Omental fat pad (tissue), 4 donors: ENCODE measurements at places on chromosomes 2 and 18. TPM values are rescaled to one million over a fixed set of nuclear protein-coding genes. Genes with fewer than 3 reads are reported as not detected.

DNA sequence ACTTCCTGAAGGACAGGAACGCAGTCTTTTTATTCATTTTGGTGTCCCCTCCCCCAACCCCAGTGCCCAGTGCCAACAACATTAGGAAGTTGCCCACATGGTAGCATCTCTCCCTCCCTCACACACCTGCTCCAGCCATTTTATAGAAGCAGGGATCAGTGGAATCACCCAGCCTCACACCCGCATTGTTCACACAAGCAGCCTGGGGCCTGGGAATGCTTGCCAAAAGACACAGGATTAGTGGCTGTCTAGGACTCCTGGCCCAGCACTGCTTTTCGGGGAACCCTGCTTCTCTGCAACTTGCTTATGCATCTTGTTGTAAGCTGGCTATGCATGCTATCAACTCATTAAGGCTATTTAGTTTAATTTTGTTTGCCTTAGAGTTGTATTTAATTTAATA is 17.9 kb downstream of the TMEM37 start:
- DNase-seq = no peak

DNA sequence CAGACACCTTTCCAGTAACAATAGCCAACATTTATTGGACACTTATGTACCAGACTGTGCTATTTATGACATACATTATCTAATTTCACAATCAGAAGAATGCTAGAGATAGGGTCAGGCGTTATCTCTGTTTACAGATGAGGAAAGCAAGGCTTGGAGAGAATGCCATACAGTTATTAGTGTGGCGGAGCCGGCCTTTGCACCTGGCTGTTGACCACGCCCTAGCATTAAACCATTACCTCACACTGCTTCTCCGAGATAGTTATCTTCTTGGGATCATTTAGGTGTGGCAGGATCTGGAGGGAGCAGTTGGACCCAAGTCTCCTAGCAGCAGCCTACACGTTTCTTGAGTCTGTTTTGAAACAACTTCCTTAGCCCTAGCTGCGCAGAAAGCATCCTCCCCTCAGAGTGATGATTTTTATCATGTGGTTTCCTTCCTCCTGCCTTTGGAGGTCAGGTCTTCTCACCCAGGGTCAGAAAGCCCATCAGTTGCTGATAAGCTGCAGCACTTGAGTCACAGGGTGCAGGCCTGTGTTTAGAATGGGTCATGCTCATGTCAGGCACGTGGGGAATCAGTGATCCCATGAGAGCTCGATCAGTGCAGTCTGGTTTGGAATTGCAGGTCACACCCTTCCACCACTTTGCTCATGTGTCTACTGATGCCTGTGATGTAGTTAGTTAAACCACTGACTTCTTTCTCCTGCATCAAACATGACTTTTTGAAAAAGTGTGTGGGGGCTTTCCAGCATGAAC is 118.2 kb downstream of the SPTBN1 start:
- no peak for DNase-seq

DNA sequence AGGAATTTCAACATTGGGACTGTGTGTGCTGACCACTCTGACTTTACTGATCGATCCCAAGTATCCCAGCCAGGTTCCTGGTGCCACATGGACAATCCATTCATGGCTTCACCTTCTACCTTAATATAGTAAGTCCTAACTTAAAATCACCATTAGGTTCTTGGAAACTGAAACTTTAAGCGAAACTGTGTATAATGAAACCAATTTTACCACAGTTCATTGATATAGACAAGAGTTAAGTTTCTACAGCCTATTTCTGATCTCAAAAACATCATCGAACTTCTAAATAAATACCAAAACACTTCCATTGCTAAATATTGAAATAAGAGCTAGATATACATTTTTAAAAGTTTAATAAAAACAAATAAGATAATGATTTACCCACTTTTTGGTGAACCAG is 4.4 kb upstream of the EXOC6B start:
- no peak for DNase-seq

DNA sequence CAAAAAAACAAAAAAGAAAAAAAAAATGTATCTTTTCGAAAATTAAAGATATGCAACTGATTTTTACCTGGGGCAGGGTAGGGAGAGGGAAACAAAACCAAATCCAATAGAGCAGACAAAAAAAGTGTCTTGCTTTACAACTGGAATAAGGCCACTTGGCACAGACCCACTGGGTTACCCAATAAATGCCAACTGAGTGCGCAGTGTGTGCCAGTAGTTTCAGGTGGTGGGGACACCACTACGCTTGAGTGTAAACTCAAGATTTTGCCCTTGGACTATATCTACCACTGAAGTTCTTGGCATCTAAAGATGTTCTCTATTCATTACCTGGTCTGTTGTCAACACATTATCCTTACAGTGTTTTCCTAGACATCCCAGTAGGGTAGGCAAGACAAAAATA is 16.3 kb downstream of the VPS4B start:
- DNase-seq = no peak

- no peak for DNase-seq
Observed at GRCh38 chr18:79056827-79057367, 12.3 kb upstream of the ATP9B start.

DNA sequence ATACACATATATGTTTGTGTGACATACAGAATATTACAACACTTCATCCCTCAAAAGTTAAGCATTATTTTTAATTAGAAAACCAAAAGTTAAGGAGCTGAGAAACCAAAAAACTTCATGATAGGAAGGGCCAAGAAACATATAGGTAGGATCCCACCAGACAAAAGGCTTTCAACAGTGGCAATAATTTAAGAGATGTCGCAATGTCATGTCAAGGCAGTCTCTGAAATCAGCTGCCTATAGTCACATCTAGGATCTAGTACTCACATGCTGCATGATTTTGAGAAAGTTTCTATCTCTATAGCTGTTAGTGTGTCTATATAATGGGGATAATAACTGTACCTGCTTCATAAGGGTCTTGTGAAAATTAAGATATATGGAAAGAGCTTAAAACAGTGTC is 72.7 kb downstream of the SPIRE1 start:
- DNase-seq = no peak

The GPR45 gene
- not detected for total RNA-seq

The LRATD1 gene
- 0.48 TPM for total RNA-seq

The SULT1C2 gene
- not detected for total RNA-seq

The ZNF142 gene
- 26.0 TPM for total RNA-seq

The CD8A gene
- 6.6 TPM for total RNA-seq

The EML6 gene
- total RNA-seq = 1.4 TPM
